ENCODE measurements at places on chromosomes 7 and 10.

DNA sequence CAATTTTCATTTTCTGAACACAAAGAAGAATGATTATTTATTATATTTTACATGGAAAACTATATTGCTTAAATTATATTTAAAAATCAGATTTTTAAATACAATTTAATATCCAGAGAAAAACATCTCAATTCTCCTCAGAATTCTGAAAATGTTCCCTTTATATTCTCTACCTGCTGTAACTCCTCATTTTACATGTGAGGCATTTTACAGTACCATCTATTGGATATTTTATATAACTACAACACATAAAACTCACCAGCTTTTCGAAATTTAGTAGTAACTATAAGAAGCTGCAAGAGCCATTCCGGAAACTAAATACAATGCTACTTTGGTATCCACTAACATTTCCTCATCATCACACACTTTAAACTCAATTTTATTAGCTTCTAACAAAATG lies 264.6 kb downstream of the DGKB start:
- DNase-seq = no peak

GRCh38 chr7:131238347-131238931 lies 89.2 kb upstream of the MKLN1 start:
- no peak for DNase-seq

GRCh38 chr10:92742331-92743228 lies 52.8 kb downstream of the HHEX start:
- no peak for DNase-seq

DNA sequence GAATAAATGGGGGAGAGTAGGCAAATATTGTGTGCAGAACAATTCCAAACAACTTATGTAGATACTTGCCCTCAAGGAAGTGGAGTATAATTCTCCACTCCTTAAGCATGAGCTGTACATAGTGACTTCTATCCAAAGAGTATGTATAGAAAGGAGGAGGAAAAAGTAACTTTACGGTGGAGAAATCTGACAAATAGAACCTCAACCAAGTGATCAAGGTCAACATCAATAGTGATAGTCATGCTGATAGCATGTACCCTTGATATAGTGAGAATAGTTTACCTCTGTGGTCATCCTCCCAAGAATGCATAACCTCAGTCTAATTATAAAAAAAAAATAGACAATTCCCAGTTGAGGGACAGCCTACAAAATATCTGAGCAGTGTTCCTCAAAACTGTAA lies 89.1 kb upstream of the NANOS1 start:
- no peak for DNase-seq

DNA sequence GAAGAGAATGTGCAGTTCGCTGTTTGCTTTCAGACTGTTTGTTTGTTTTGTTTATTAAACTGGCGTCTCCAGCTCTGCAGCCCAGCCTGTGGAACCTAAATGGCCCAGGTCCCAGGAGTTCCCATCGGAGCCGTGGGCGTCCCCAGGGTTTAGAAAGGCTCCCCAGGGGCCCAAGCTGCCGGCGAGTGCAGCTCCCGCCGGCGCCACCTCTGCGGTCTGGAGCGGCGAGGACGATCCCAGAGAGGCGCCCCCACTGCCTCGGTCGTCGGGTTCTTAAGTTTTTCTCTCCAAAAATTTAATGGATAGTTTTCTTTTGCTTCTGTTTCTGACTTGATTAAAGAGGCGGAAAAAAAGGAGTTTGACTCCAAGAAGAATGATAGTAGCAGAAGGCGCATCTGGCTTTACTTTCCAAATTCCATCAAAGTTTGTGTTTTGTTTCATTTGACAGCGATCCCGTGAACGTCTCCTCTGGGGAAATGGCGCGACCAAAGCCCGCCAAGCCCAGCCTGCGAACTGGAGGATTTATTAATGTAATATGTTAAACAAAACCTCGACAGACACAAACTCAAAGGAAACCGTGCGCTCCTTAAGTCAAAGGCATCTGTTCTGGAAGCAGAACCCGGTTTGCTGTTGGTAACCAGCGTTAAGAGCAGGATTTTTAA lies 718 bp upstream of the FZD1 start:
- DNase-seq = no peak

DNA sequence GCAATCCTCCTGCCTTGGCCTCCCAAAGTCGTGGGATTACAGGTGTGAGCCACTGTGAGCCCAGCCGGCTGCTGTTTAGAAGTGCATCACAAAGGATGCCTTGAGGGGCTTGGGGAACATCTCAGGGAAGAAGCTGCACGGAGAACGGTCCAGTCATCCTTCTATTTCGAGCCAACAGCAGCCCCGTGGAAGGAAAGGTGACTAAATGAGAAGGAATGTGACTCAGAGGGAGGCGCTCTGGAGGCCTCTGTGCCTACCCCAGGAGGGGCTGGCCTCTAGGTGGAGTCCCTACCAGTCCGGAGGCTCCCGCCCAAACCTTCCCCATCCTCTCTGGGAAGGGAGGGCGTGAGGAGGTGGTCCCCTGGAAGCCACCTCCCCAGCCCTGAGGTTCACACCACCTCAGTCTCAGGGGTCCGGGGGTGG lies 76.2 kb downstream of the CTBP2 start:
- DNase-seq = no peak

- DNase-seq = no peak
Observed at GRCh38 chr7:43637114-43637806, 54.4 kb downstream of the STK17A start.

GRCh38 chr7:1889556-1890181 lies 219.6 kb downstream of the ELFN1 start:
- no peak for DNase-seq

- no peak for DNase-seq
Observed at GRCh38 chr10:1070919-1071318, 14.7 kb downstream of the WDR37 start.

DNA sequence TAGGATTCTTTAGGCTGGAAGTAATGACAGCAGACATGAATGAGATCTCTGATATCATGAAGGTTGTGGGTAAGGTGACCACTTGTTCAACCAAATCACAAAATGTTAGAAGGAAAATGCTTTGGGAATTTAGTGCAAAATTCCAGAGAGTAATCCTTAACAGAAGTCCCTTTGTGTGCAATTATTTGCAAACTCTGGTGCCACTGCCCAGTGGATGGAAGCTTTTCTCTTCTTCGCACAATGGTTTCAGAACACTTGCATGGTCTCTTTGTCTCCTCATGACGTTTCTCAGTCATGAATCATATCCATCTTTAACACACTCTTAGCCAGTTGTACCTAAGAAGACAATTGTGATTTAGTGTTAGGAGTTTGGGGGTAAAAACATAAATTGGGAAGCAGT lies 570.4 kb upstream of the ANKRD30A start:
- no peak for DNase-seq

DNA sequence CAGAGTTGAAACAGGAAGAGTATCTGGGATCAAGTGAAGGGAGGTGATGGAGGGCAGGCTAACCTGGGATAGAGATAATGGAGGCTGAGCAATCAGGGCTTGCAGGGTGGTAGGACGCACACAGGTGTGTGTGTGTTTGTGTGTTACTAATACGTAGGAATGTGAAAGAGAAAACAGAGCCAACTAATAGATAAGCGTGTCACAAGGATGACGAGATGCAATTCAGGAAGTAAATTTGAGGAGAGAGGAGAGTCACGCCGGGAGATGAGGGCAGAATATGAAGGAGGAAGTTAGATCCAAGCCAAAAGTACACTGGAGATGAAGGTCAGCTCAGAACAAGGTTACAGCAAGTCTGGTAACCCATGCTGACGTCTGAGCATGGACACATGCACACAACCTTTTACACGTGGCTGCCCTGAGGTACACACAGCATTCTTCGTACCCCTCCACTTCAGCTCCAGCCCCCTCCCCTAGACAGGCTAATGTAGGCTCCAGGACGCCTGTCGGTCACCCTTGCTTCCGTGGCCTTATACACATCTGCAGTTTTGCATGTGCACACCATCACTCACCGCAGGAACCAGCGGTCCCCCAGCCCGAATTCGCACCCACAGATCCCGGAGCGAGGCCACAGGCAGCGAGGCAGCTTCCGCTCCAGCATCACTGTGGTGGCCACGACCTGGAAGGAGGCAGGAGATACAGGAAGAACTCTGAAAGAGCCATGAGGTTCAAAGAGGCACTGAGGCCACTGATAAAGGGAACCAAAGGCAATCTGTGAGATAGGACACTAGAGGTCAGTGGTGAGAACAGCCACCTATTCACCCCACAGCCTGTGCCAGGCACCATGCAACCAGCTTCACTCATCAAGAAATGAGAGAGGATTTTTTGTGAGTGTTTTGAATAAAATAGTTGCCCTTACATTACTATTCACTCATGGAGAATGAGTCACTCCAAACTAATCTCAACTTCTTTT lies 23.7 kb upstream of the TRPV6 start:
- no peak for DNase-seq

GRCh38 chr7:7449055-7449454 lies 86.6 kb downstream of the COL28A1 start:
- DNase-seq = no peak

DNA sequence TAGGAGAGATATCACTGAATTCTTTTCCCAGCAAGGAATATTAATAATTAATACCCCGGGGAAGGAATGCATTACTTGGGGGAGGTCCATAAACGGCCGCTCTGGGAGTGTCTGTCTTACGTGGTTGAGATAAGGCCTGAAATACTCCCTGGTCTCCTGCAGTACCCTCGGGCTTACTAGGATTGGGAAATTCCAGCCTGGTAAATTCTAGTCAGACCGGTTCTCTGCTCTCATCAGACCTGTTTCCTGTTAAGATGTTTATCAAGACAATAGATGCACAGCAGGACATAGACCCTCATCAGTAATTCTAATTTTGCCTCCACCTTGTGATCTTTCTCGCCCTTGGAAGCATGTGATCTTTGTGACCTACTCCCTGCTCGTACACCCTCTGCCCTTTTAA lies 162.8 kb upstream of the KCND2 start:
- no peak for DNase-seq

DNA sequence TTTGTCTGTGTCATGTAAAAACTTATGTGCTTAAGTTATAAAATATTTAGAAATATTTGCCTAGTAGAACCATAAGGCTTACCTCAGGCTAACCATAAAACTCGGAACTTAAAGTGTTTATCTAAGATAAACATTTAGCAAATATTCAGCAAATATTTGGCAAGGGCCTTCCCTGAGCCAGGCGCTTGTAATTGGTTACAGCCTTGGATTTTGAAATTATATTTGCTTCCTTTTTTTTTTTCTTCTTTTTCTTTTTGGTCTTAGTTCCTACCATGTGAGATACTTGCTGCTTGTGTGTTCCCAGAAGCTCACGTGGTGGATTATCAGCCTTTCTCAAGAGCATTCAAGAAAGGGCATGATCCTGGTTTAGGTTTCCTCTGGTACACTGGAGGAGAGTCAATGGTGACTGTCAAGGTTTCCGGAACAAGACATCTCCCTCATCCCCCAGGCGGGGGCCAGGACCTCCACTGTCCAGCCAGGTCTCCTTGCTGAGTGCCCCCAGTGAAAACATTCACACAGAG lies 5.2 kb upstream of the BRI3 start:
- DNase-seq = no peak

GRCh38 chr7:143296686-143297085 lies 8.5 kb downstream of the CASP2 start:
- no peak for DNase-seq

GRCh38 chr7:83394776-83395175 lies 232.1 kb upstream of the PCLO start:
- no peak for DNase-seq

DNA sequence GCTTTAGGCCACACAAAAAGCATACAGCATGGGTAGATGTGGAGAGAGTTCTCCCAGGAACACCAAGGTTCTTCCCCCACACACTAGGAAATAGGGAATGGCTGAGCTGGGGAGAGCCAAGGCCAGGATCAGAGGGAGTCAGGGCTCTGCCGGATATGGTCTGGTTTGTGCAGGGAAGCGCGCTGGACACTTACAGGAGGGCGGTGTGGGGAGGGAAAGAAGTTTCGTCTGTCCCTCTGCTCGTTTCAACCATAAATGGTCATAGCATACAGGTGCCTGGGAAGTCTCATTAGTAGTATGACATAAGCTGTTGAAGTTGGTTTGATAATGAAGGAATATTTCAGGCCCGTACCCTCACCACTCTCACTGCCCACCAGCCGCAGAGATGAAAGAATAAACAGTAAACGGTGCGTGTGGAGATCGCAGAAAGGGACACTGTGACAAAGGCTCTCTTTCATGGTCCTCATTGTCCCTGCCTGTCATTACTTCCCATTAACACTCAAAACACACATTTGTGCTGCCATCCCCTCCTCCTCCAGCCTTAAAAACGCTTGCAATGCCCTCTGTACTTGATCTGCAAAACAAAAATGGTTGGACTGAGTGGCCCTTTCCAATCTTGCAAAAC lies 207.2 kb downstream of the CELF2 start:
- no peak for DNase-seq

- no peak for DNase-seq
Observed at GRCh38 chr10:103666087-103666761, 172.7 kb downstream of the NEURL1 start.

DNA sequence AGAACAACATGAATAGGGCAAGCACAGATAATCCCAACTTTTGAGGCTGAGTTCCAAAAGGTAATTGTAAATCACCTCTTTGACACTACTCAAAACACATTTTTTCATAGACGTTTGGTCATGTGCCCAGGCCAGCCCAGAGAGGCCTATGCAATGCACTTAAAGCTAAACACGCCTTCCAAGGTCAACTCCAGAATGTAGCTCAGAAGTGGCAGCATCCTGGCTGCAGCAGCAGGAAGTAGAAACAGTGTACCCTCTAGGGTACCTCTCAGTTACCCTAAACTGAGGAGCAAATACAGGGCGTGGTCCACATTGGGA lies 58.7 kb downstream of the OSBPL3 start:
- no peak for DNase-seq

DNA sequence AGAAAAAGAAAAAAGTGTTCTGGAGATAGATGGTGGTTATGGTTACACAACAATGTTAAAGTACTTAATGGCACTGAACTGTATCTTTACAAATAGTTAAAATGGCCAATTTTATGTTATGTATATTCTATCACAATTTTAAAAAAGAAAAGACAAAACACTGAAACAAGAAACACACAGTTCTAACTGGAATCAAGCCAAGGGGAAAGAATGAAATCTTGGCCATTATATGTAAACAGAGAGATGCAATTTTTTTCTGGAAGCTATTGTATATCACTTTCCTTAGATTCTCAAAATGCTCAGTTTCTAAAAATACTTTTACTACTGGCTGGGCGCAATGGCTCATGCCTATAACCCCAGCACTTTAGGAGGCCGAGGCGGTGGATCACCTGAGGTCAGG lies 4.1 kb downstream of the COA1 start:
- DNase-seq = no peak

DNA sequence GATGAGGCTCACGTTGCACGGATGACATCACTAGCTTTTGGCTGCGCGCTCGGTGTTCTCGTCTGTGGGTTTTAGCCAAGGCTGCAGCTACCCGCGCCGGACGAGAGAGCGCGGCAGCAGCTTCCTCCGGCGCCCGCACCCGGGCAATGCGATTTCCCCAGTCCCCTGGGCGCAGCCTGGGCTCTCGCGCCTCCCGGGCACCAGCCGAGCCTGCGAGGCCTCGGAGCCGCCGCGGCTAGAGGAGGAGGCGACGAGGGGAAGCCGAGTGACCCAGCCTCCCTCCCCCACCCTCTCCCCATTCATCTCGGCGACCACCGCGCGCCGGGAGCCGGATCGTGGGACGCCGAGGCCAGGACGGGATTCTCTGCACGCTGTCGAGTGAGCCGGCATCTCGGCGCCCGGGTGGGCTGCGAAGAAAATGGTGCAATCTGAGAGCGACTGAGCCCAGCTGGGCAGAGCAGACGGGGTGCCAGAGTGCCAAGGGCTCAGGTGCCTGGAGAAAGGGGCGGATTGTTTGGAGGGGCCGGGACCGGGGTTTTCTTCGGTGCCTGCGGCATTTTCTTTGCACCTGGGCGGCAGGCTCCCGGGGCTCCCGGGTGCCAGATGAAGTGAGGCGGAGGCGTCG lies 1.2 kb upstream of the TMEM178B start:
- no peak for DNase-seq

- DNase-seq = no peak
Observed at GRCh38 chr10:27998954-27999275, at the start of gene ODAD2. Gene ODAD2, minus strand, starts transcription at chr10:27999079. Its CDS starts 3,937 bp downstream, at chr10:27995142.

All from NCI-H1436 treated with DMSO at 0.1 percent for 48 hours (cell line).